Activated naive CD4-positive, alpha-beta T cell treated with anti-CD3 and anti-CD28 coated beads, Interleukin-2, amount 10 ng/mL, durations not matched to agents 5 hours and 36 hours (primary cell): ENCODE measurements at places on chromosomes 16 and 17. TPM values are rescaled to one million over a fixed set of nuclear protein-coding genes. Genes with fewer than 3 reads are reported as not detected.

NTHL1 gene
- 21.8 TPM for total RNA-seq

CDT1 gene
- 104 TPM for total RNA-seq

PHKG2 gene
- total RNA-seq = 34.6 TPM

PDILT gene
- not detected for total RNA-seq

PPP1R27 gene
- not detected for total RNA-seq

RNF112 gene
- total RNA-seq = 0.20 TPM

STX1B gene
- total RNA-seq = 1.4 TPM

MT1H gene
- total RNA-seq = not detected

ABI3 gene
- total RNA-seq = 37.4 TPM

SLC5A10 gene
- total RNA-seq = not detected

TMIGD1 gene
- total RNA-seq = not detected

IL34 gene
- not detected for total RNA-seq

PARD6A gene
- 12.0 TPM for total RNA-seq

RBFOX1 gene
- total RNA-seq = not detected

TMC8 gene
- 447 TPM for total RNA-seq

RND2 gene
- not detected for total RNA-seq

NPTX1 gene
- total RNA-seq = 71.2 TPM

RCVRN gene
- total RNA-seq = not detected

PYY gene
- not detected for total RNA-seq

RABEP2 gene
- 22.5 TPM for total RNA-seq

LRRC46 gene
- 0.53 TPM for total RNA-seq

ATP2A1 gene
- total RNA-seq = 1.2 TPM

FOXC2 gene
- not detected for total RNA-seq

SDR42E2 gene
- 0.20 TPM for total RNA-seq

ANKRD40 gene
- total RNA-seq = 27.8 TPM

CCDC182 gene
- total RNA-seq = not detected

WFDC1 gene
- 0.40 TPM for total RNA-seq

HOXB9 gene
- 0.10 TPM for total RNA-seq

DHX58 gene
- total RNA-seq = 30.1 TPM

CCL18 gene
- not detected for total RNA-seq

METTL16 gene
- total RNA-seq = 24.5 TPM

KRT33B gene
- not detected for total RNA-seq
